Stimulated activated CD4-positive, alpha-beta T cell treated with anti-CD3 and anti-CD28 coated beads, TNF-alpha, amount 100 ng/mL, for 4 hours (primary cell): ENCODE measurements at places on chromosomes 7 and 10.

DNA sequence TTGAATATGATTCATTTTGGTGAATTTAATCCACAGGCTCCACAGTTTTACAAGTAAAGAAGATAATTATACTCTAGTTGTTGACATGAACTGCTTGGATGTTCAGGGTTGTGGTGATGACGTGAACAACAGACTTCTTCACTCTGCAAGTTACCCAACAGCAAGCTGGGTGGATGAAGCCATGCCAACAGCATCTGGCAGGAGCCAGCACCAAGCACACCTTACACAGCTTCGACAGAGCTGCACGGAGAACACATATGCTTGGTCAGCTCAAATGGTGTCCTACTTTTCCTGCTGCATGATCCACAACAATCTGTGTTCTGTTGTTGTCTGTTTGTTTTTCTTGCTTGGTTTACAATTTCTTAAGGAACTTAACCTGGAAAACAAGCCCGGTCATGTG lies 9.8 kb downstream of the NOD1 start:
- DNase-seq: no peak

DNA sequence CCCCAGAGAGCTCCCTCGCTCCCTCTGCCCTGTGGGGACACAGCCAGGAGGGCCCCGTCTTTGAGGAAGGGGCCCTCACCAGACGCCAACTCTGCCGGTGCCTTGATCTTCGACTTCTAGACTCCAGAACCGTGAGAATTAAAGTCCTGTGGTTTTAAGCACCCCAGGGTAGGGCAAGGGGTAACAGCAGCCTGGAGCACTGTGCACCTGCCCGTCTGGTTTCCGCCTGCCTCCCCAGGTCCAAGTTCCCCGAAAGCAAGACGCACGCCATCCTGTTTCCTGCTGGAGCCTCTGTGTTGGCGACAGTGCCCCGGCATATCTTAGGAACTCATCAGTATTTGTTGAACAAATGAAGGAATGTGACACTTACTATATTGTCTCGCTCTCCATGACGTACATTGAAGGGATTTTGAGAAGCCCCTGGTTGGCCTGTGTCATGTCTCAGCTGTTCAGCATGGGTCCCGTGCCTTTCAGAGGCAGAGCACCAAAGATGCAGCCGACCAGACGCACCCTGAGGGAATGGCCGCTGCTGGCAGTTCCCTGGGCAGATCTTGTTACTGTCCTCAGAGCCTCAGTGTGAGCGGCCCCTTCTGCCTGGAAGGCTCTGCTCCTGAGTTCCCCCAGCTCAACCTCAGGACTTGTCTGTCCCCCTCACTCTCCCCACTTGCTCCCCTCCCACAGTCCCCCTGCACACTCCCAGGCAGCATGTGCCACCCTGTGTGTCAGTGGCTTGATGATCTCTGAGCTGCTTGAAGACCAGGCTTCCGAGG lies 226.2 kb downstream of the TCERG1L start:
- DNase-seq: no peak

- no peak for DNase-seq
Measured at GRCh38 chr10:46525824-46526681, 30.4 kb downstream of the GPRIN2 start.

DNA sequence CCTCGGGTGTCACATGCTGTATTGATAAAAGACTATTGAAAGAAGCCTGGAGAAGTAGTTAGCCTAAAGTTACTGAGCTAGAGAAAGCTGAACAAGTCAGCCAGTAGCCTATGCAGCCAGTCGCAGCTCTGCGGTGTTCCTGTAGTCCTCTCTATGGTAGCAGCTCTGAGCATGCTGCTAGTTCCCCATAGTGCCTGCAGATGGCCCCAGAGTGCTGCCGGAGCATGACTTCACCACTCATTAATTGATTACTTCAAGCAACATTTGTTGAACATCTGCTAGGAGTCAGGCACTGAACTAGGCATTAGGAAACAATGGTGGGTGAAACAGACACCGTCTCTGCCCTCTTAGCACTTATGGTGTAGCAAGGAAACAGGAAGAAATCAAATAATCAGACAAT lies 422.7 kb downstream of the SORCS3 start:
- no peak for DNase-seq

- DNase-seq: no peak
Measured at GRCh38 chr10:104577861-104578521, 63.1 kb upstream of the SORCS3 start.

- no peak for DNase-seq
Measured at GRCh38 chr7:1022356-1022755, 22.0 kb upstream of the GPR146 start.

DNA sequence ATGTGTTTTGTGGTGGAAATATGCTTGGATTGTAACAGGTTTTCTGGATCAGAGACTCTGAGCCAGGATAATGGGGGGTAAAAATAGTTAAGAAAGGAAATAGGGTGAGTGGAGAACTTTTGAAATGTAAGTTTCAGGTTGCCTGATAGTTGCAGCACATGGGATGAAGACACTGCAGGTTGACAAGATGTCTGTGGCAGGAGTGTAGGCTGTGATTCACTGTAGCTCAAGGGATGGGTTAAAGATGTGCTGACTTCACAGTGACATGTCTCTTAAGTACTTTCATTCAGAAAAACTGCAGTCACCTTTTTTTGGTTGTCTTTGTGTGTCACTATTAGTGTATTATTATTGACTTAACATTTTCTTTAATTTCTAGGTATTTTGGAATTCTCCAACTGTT lies 63.5 kb upstream of the SLC39A12 start:
- no peak for DNase-seq

- DNase-seq: no peak
Measured at GRCh38 chr7:2640846-2641316, 9.1 kb downstream of the TTYH3 start.

DNA sequence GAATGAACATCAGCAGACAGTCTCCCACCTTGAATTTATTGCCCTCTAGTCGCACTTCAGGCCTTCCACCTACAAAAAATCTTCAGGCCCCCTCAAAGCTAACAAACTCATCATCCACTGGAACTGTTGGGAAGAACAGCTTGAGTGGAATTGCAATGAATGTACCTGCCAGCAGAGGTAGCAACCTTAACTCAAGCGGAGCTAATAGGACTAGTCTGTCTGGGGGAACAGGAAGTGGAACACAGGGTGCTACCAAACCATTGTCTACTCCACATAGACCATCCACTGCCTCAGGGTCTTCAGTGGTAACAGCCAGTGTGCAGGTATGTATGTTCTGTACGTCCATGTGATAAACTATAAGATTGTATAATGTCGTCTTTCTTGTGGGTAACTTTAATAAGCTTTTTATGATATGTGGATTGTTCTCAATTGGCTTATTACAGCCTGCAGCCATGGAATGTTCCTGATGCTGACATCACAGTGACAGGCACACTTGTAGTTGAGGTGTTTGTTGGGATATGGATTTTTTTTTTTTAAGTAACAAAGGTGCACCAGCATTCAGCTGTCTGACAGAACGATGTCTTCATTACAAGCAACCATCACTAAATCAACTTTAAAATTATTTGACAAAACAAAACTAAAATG lies 53.3 kb downstream of the UBN2 start:
- no peak for DNase-seq

DNA sequence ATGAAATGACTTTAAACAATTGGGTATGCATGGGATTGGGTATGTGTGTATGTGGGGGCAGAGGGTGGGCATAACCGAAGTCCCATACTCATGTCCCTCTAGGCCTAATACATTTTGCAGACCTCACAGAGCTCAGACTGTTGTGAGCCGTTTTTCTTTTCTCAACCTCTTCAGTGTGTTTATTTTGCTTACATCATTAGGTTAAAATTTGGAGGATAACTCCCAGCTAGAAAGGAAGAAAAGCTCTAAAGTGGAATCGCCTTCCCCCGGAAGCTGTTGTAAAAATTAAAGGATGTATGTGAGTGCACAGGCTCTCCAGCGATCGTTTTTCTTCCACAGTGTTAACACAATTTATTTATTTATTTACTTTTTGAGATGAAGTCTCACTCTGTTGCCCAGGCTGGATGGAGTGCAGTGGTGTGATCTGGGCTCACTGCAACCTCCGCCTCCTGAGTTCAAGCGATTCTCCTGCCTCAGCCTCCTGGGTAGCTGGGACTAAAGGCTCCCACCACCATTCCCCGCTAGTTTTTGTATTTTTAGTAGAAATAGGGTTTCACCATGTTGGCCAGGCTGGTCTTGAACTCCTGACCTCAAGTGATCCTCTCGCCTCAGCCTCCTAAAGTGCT lies 1.5 kb upstream of the H2AZ2 start:
- DNase-seq: no peak

DNA sequence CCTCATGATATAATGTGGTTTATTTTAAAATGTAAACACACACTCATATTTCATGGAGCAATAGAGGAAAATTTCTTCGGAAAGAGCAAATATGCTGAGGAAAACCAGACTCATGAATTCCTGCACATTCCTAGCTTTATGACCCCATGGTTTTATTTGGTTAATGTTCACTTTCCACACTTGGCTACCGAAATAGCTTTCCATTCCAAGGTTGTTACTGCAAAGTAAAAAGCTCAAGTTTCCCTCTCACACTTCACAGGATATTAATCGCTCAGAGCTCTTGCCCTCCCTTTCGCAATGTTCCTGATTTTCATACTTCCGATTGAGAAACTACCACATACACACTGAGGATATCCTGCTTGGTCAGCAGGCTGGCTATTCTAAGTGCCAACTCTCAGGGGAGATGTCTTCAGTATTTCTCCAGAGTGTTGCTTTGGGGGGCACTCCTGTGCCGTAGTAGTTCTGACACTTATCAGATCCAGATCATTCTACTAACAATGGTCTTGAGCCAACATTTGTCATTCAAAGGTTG lies 77.5 kb upstream of the STEAP1B start:
- no peak for DNase-seq

- no peak for DNase-seq
Measured at GRCh38 chr10:131267814-131268095, 43.8 kb downstream of the TCERG1L start.

GRCh38 chr10:96588616-96589419 lies 2.0 kb upstream of the TM9SF3 start:
- no peak for DNase-seq

- DNase-seq: no peak
Measured at GRCh38 chr10:102621443-102622325, 22.6 kb upstream of the TRIM8 start.

- DNase-seq: no peak
Measured at GRCh38 chr10:72759584-72759983, 67.6 kb downstream of the MCU start.

GRCh38 chr7:107715531-107715930 lies 28.4 kb upstream of the CBLL1 start:
- DNase-seq: no peak

DNA sequence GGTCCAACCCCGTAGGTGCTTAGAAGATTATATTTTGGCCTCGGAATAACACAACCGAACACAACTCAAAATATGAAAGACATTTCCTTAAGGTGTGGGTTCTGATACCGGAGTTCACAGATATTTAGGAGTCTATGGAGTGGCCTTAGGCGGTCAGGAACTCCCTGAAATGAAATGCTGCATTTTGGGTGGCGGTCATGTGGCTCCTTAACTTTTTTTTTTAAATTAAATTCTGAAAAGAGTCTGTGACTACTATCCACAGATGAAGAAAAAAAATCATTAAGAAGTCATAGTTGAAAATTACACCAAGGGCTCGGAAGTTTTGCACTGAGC lies 290.9 kb upstream of the NFE2L3 start:
- no peak for DNase-seq

GRCh38 chr7:29622335-29623265 lies 59.0 kb downstream of the PRR15 start:
- no peak for DNase-seq

DNA sequence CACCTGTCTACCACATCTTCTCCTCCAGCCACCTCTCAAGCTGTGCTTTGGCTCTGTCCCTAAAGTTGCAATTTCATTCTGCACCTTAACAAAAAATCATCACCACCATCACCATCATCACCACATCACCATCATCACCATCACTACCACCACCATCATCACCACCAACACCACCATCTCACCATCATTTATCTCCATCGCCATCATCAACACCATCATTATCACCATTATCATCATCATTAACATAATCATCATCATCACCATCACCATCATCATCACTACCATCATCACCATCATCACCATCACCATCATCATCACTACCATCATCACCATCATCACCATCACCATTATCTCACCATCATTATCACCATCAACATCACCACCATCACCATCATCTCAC lies 245.4 kb downstream of the GRID1 start:
- no peak for DNase-seq

GRCh38 chr10:129918836-129919235 lies 45.2 kb downstream of the EBF3 start:
- no peak for DNase-seq

- DNase-seq: no peak
Measured at GRCh38 chr7:134301592-134301991, 15.1 kb downstream of the SLC35B4 start.

DNA sequence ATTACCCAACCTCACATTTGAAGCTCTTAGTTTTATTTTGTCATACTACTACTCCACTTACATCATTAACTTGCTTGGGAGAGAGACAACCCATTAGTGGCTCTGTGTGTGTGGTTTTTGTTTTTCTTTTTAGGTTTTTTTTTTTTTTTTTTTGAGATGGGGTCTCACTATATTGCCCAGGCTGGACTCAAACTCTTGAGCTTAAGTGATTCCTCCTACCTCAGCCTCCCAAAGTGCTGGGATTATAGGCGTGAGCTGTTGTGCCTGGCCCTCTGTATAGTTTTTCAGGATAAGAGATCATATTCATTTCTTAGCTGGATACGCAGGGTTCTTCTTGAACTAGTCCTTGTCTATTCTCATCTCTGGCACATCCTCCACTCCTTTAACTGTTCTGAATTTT lies 41.1 kb downstream of the KMT2E start:
- no peak for DNase-seq

DNA sequence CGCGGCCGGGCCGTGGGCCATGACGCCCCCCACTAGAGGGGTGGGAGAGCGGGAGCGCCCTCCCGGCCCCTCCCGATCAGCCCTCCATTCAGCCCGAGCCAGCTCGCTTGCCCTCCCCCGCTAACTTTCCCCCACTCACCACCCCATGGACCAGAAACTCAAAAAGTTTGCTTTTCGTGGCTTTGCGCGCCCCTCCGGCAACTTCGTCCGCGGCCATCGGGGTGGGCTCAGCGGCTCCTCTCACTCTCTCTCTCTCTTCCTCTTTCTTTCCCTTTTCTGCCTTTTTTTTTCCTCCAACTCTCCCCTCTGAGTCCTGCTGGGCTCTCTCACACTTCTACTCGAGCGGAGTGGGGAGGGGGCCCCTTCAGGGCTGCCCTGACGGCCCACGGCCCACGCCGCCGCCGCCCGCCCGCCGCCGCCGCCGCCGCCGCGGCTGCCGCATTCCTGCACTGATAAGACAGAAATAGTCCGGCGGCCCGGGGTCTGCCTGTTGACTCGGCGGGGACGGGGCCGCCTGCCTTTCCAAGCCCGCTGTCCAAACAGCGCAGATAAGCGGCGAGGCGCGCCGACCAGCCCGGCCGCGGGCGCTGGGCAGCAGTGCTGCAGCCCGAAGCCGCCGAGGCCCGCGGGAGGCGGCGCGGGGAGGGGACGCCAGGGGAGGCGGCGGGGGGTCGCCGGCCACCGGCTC lies at the start of gene SMARCD3:
Gene SMARCD3, minus strand, starts transcription at position 349 of the 688 bp plus-strand sequence. Its CDS starts 132 bp downstream, at position 217.
- no peak for DNase-seq

DNA sequence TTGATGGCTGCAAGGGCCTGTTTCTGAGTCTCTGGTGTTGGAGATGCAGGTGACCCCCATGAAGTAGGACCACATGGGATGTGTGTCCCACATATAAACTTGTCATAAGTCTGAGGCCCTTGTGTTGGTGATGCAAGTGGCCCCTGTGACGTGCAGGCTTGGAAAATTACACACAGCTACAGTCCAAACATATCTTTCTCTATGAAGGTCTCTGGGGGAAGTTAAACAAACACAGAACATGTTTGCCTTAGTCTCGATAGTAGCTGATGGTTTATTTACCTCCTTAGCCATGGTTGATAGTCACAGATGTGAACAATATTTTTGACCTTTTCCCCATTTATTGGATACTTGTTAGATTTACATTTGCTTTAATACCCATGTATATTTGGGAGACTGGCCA lies 64.7 kb downstream of the ADCY1 start:
- no peak for DNase-seq
